ENCODE measurements at places on chromosomes 16 and 17. TPM values are rescaled to one million over a fixed set of nuclear protein-coding genes. Genes with fewer than 3 reads are reported as not detected.

The TMEM186 gene
- total RNA-seq = 6.6 TPM

The USH1G gene
- total RNA-seq = 0.03 TPM

The NME1 gene
- 55.6 TPM for total RNA-seq

The BCL6B gene
- total RNA-seq = 0.20 TPM

The AGRP gene
- total RNA-seq = not detected

The TMEM235 gene
- not detected for total RNA-seq

The KRT28 gene
- total RNA-seq = not detected

The DGKE gene
- 7.4 TPM for total RNA-seq

The ODAD4 gene
- 0.72 TPM for total RNA-seq

The CMTM2 gene
- total RNA-seq = not detected

The SLC47A2 gene
- total RNA-seq = not detected

The AURKB gene
- 5.5 TPM for total RNA-seq

The CD300LD gene
- not detected for total RNA-seq

The SECTM1 gene
- 3.1 TPM for total RNA-seq

The CAVIN1 gene
- total RNA-seq = 538 TPM

The KRT25 gene
- not detected for total RNA-seq

The CD300E gene
- not detected for total RNA-seq

The GABARAP gene
- 153 TPM for total RNA-seq

The COG4 gene
- 76.0 TPM for total RNA-seq

The KCNJ2 gene
- 2.9 TPM for total RNA-seq

The GP1BA gene
- total RNA-seq = not detected

The AIPL1 gene
- total RNA-seq = not detected

The ZG16 gene
- not detected for total RNA-seq

The TP53TG3C gene
- total RNA-seq = not detected

The RPGRIP1L gene
- 15.3 TPM for total RNA-seq

The ABCA9 gene
- 12.0 TPM for total RNA-seq

The DOC2A gene
- total RNA-seq = 0.33 TPM

The SAMD14 gene
- 9.7 TPM for total RNA-seq

The PRSS33 gene
- not detected for total RNA-seq

The CORO1A gene
- 0.33 TPM for total RNA-seq

The MMP2 gene
- 1,577 TPM for total RNA-seq

The MT1E gene
- 86.1 TPM for total RNA-seq

The DNAAF1 gene
- total RNA-seq = not detected

The ARL5C gene
- total RNA-seq = not detected

The CLEC19A gene
- total RNA-seq = not detected

The ITGAX gene
- not detected for total RNA-seq

The DNAI2 gene
- not detected for total RNA-seq

The DPEP3 gene
- not detected for total RNA-seq

The TOM1L2 gene
- 42.6 TPM for total RNA-seq

The SCIMP gene
- total RNA-seq = not detected

The PTGES3L gene
- total RNA-seq = 0.23 TPM

The TCF25 gene
- total RNA-seq = 138 TPM

The YPEL3 gene
- 13.8 TPM for total RNA-seq

The TBC1D28 gene
- total RNA-seq = not detected

The YBX2 gene
- 0.07 TPM for total RNA-seq

The FN3KRP gene
- total RNA-seq = 16.5 TPM
